Gastroesophageal sphincter (tissue), 4 donors: ENCODE measurements at places on chromosomes 13 and 19. TPM values are rescaled to one million over a fixed set of nuclear protein-coding genes. Genes with fewer than 3 reads are reported as not detected.
A peak's percentile ranks its signal among the peaks of the same experiment; 100 is the strongest.

GRCh38 chr13:23965346-23965745 lies 68.0 kb upstream of the C1QTNF9B start:
- ATAC-seq = no peak

DNA sequence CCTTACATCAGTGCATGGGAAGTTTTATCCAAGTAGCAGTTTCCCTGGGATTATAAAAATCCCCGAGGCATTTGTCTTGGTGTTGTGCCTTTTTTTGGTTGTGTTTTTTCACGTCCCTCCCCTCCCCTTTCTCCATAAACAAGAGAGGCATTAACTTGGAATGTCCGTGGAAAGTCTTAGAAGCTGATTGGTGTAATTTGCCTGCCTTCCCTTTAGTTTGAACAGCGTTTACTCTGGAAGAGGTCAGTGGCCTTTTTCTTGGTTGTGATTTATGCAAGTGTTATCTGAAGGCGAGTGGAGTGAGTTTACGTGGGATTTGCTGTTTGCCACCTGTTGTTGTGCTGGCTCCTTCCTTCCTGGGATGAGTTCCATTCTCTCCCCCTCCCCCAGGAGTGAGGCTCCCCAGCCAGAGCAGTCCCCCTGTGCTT lies 7.2 kb downstream of the ACTN4 start:
- ATAC-seq = no peak

- ATAC-seq = no peak
Observed at GRCh38 chr13:51488212-51488611, 35.4 kb upstream of the INTS6 start.

DNA sequence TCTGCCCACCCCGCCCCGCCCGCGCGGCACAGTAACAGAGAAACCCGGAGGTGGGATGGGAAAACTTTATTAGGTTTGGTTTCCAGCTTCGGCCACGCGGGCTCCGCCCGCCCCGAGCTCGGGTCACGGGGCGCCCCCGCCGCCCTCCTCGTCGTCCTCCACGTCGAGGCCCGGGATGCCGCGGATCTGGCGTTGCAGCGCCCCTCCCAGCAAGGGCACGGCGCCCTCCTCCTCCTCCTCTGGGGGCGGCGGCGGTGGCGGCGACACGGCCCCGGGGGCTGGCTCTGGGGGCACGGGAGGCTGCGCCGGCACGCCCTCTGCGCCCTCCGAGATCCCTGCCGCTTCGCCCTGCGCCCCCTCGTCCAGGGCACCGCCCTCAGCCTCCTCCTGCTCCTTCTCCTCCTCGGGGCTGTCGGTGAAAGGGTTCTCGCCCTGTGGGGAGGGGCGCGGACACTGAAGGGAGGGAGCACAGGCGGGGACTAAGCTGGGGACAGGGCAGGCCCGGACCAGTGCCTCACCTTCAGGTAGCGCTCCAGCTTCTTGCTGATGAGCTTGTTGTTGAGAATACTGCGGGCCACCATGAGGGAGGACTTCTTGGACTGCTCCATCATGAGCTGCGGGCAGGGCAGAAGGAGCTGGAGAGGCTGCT lies 536 bp upstream of the AKAP8 start:
- ATAC-seq = peak; percentile 1

GRCh38 chr19:14796021-14796420 lies 17.7 kb upstream of the ADGRE2 start:
- ATAC-seq = no peak

DNA sequence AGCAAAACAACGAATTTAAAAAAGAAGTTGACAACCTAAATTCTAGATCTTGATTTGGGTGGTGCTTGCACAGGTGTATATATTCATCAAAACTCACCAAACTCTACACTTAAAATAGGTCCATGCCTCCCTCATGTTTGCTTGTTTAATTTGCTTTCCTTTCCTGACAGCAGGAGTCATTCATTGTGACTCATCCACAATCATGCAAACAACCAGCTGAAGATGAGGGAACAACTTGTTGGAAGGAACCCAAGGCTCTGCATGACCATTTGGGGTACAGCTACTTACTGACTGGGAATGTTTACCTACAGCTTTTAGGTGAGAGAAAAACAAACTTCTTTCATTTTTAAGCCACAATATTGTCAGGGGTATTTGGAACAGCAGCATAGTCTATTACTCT lies 96.6 kb downstream of the RXFP2 start:
- no peak for ATAC-seq

DNA sequence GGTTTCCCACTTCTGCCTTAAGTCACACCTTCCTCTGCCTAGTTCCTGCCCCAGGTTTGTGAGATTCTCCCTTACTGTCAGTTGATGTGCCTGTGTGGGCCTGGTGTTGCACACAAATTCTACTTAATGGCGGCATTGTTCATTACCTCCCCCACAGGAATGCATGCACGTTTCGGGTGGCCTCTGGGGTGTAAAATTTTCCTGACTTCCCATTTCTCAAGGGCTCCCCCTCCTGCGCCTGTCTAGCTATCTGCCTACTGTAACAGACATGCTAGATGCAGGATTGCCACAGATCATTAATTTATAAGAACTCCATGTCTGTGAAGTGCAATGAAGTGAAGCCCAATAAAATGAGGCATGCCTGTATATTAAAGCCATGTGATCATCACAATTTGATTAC lies 1466.3 kb downstream of the PCDH9 start:
- no peak for ATAC-seq

DNA sequence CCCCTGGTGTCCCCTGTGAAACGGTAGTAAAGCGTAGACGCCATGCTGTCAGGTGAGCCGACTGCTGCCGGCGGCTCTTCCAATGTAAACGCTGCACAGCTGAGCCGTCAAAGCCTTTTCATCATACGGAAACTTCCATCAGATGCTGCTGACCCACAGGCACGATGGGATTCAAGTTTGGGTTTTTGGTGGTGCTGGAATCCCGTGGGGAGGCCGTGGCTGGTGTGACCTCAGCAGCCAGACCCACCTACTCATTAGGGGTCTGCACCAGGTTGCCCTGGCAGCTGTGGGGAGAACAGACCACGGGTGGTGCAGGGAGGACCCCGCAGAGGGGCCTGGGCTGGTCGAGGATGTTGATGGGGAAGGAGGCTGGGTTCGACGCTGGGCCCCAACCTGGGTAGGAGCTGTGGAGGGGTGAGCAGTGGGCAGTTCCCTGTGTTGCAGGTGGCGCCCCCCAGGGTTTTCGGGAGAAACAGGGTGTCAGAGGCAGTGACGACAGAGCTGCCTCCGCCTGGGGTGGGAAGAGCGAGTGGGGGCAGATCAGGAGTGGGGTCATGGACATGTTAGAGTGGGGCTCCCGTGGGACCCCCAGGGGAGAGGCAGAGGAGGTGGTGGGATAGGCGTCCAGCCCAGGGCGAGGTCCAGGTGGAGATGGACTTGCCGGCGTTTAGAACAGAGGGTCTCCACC lies 6.6 kb downstream of the GRIN3B start:
- no peak for ATAC-seq

- peak; percentile 17 for ATAC-seq
Observed at GRCh38 chr19:1279782-1280341, 4.5 kb downstream of the FAM174C start.

- ATAC-seq = no peak
Observed at GRCh38 chr19:48749571-48750198, 2.8 kb downstream of the FUT1 start.

DNA sequence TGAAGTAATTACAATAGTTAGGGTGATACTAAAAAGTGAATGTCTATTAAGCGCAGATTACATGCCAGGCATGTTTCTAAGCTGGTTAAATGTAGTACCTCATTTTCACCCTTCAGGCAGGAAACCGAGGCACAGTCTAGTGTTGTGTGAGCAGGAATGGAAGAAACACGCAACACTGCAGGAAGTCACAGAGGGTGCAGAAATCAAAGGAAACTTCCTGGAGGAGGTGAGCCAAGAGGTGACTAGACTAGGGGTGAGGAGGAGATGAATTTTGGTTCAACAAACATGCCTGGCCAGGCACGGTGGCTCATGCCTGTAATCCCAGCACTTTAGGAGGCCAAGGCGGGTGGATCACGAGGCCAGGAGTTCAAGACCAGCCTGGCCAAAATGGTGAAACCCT lies 41.8 kb downstream of the ZNF473 start:
- no peak for ATAC-seq

DNA sequence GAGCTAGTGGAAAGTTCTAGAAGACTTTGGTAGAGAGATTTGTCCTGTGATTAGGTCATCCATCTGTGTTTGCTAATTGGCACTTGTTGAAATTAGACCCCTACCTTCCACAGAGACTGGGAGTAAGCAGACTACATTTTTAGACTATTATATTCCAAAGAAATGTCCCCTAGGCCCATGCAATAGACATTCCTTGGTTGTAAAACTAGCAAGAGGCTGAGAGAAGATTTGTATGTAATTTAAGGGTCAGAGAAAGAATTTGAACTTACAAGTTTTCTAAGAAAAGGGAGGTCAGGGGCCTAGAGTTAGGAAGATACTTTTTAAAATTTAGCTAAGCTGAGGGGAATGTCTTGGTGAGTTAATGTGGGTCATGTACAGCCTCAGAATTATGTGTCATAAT lies 470.7 kb upstream of the SLITRK1 start:
- no peak for ATAC-seq

DNA sequence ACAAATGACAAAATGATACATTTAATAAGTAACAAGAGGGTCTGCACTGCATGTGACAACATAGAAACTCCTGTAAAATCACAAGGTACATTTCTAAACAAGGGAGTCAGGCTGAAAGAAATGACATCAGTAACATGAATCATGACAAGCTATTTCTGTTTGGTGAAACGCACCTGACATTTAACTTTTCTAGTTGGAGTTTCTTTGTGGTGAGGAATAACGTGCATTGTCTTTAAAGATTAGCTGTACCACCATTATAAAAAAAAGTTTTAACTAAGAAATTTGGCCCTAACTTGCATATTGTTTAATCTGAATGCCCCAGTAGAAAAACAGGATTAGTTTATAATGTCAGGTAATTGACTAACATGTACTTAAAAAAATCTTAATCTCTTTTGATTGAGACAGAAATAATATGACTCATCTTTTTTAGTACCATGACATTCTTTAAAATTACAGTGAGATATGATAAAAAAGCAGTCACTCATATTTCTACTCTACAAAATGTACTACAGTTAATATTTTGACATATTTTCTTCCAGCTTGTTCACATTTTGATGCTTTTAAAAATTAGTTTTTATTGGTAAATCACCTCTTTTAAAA lies 418.2 kb downstream of the KLF12 start:
- no peak for ATAC-seq

DNA sequence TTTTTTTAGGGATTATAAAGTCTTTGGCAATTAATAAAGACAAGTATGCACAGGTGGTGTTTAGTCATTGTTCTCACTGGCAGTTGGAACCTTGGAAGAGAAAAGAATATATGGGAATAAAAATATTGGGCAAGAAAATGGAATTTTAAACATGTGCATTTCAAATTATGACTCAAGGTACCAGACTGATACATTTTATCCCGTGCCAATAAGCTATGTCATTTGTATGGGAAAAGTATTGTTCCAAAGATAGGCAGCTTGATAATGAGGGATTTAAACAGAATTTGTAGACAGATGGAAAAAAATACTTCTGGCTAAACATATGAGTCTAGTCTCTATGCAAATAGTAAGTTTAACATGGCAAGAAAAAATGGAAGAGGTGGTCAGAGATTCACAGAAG lies 169.5 kb upstream of the UFM1 start:
- no peak for ATAC-seq

DNA sequence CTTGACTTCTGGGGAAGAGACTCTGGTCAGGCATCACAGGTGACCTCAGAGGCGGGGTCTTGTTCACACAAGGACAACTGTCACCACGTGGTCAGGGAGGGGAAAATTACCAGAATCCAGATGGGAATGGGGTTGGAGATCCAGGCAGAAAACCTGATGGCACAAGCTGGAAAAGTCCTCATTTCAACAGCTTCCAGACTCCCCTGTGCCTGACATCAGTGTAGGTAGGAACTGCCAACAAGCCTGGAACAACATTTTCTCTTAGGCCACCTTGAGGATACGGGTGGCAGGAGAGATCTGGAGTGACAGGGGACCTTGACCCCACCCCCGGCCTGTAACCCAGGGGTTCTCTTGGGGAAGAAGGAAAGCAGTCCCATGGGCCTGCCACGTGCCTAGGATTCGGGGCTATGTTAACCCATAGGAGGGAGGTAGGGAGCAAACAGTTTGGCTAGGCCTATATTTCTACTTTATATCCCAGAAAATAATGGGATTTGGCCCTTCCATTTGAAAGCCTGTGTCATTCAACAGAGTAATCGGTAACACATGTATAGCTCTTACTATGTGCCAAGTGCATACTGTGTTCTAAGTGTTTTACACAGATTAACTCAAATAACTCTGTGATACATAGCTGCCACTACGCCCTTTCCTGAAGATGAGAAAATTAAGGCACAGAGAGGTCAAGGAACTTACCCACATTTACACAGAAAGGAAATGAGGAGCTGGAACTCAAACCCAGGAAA lies 44.9 kb upstream of the C13orf42 start:
- no peak for ATAC-seq

DNA sequence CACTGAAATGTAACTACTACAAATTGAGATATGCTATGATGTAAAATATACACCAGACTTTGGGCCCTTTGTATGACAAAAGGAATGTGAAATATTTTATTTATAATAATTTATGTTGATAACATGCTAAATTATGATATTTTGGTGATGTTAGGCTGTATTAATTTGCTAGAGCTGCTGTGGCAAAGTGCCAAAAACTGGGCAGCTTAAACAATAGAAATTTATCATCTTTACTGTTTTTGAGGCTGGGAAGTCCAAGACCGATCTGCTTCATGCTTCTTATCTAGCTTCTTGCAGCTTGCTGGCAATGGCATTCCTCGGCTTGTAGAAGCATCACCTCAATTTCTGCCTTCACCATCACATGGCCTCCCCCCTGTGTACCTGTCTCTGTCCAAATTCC lies 245.0 kb downstream of the GPC5 start:
- ATAC-seq = no peak

- no peak for ATAC-seq
Observed at GRCh38 chr19:1474011-1474764, 4.8 kb downstream of the C19orf25 start.

Gene ZFP14
- total RNA-seq = 3.9 TPM

Gene PRKCG
- not detected for total RNA-seq

Gene OSCAR
- total RNA-seq = 2.1 TPM

Gene ZNF90
- 2.0 TPM for total RNA-seq

Gene ZNF429
- total RNA-seq = 6.4 TPM

Gene ZNF320
- total RNA-seq = 15.3 TPM
